ENCODE measurements at places on chromosomes 13 and 19.

DNA sequence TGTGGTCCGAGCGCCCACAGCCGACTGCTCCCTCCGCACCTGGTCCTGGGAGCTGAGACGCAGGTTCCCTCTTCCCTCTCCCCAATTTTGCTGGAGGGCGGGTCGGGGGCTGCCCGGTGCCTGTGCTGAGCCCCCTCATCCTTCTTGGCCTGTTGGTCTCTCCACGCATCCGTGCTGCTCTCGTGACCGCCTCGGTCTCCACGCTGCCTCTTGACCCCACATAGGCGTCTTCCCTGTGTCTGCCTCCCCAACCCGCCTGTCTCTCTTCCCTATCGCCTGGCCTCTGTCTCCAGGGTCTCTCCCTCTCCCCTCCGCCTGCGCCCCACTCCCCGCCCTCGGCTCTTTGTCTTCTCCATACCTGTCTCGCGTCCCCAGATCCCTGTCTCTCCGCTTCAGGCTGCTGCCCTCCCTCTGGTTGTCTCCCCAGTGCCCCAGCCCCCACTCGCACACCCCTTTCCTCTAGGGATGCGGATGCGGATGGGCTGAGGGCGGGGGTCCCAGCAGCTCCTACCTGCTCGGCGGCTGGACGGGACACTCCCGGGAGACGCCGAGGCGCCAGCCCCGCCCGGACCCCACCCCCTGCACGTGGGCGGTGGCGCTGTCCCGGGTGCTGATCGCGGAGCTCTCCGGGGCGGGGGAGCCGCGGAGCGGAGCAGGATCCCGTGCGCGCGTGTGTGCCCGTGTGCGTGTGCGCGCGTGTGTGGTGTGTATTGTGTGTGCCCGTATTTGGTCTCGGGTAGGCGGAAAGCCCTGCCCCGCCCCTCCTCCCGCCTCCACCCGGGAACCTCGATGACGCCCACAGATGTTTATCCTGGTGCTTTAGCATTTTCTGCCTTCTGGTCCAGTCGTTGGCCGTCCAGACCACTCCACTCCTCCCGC, at the start of gene SYT5:
SYT5 (minus strand) TSS at position 684 of the 879 bp plus-strand sequence. CDS start 1,248 bp downstream, outside the sequence.
- no peak for DNase-seq

GRCh38 chr19:54674021-54674617, 11.3 kb downstream of the LILRB4 start:
- DNase-seq = no peak

- peak; percentile 56 for DNase-seq
Measured at GRCh38 chr19:5138606-5139582, 170.0 kb downstream of the KDM4B start.

DNA sequence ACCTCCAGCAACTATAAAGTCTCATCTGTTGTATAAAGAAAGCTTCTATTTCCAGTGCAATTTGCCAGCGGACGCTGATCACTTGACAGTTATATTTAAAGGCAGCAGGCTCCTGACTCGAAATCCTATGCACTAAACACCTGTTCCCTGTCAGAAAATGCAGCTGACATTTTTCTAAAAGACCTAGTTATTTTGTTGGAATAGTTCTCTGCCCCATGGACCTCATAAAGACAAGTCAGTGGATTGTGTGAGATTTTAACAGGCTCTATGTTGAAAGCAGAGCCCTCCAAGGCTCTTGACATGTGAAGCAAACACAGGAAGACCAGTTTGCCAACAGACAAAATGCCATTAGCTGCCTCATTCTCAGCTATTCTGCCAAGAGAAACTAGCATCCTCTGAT, 304.7 kb upstream of the KLF12 start:
- DNase-seq = no peak

DNA sequence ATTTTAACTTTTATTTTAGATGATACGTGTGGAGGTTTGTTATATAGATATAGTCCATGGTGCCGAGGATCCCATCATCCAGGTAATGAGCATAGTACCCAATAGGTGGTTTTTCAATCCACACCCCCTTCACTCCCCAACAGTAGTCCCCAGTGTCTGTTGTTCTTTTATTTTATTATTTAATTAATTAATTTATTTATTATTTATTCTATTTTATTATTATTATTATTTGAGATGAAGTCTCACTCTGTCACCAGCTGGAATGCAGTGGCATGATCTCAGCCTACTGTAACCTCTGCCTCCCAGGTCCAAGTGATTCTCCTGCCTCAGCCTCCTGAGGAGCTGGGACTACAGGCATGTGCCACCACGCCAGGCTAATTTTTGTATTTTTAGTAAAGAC, 2086.2 kb downstream of the PCDH9 start:
- no peak for DNase-seq

DNA sequence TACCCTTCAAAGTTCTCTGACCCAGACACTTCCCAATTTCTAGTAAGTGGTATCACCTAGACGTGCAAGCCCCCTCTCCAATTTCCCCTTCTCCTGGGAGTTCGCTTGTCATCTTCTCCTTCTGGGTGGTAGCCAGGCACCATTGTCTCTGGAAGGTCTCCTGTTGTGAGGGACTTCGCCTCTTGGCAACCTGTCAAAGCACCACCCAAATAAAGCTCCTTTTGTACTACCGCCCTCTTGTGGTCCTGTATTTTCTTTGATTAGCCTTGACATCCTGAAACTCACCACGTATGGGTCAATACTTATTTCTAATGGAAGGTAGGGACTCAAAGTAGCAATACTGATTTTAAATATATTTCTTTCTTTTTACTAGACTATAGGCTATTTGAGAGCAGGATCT, 8.2 kb downstream of the GPC5 start:
- DNase-seq = no peak

GRCh38 chr13:57018915-57019314, 121.8 kb upstream of the PRR20A start:
- no peak for DNase-seq

GRCh38 chr19:1561236-1561842, 6.8 kb downstream of the MEX3D start:
- no peak for DNase-seq

DNA sequence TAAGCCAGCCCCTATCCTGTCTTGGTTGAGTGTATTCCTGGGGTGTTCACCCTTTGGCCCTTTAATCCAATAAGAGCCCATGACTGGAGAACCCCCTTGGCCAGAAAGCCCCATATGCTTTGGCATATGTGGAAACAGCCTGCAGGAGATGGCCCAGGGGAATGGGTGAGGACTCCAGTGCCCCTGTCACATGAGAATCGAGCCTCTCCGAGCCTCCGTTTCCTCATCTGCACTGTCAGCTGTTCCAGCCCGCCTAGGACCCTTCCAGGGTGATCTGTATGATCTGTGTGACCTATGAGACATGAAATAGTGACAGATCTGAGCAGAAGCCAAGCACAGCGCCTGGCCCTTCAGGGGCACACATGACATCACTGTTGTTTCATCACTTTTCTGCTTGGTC, 300.7 kb downstream of the ZNF536 start:
- DNase-seq = no peak

DNA sequence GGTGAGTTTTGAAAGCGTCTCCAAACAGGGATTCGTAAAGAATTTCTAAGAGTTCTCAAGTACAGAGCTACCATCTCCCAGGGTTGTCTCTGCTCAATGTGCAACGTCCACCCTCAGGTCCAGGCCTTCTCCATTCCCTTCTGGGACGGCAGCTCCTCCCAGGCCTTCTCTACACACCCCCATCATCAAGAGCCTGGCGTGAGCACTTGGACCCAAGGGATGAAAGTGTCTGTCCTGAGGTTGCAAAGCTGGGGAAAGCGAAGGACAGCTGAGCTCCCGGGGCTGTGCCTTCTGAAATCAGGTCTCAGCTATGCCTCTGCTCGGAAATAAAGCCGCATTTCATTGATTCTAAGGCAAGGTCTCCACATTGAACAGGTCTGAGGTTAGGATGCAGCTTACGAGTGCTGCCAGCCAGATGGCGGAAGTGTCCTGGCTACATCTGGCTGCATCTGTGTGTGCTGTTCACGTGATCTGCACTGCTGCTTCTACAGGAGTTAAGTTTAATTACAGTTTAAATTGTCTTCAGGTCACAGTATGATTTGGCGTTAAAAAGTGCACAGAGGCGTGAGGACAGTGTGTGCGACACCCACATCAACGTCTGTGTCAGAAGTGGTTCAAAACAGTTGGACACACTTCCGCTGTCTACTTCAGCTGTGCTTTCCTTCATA, 27.0 kb upstream of the MIER2 start:
- no peak for DNase-seq

All from stimulated activated CD8-positive, alpha-beta memory T cell treated with anti-CD3 and anti-CD28 coated beads, Interleukin-4, amount 100 ng/mL, for 1 hour (primary cell).